ENCODE measurements at places on chromosomes 16 and 17. TPM values are rescaled to one million over a fixed set of nuclear protein-coding genes. Genes with fewer than 3 reads are reported as not detected.

BOLA2 gene
- total RNA-seq: 48.8 TPM

SPAG5 gene
- total RNA-seq: 2.9 TPM

KRT25 gene
- not detected for total RNA-seq

NUP93 gene
- total RNA-seq: 72.0 TPM

TP53TG3 gene
- 0.35 TPM for total RNA-seq
